ENCODE measurements at places on chromosomes 11 and 22.

GRCh38 chr11:11895672-11896071 is 53.9 kb downstream of the USP47 start:
- no peak for DNase-seq

DNA sequence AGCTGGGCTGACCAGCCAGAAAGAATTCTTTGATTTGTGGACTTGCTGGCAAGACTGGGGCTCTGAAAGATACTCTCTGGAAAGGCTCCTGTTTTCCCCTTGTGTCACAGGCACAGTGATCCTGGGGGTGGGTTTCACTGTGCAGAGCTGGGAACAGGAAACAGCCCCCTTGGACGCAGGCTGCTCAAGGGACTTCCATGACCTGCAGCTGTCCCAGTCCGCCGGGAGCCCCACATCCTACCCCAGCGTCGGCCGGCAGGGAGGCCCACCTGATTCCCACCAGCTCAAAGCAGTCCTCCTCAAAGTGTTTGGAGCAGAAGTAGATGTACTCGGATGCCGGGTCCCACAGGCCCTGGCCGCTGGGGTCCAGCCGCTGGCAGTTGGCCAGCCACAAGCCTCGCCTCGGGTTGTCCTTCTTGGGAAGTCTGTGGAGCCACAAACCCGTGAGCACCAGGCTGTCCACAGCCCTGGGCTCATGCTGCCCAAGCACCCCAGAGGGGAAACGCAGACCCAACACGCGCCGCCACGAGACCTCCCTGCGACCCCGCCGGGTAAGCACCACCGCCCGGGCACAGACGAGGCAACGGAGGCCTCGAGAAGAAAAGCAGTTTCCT is 824 bp downstream of the THAP7 start:
- no peak for DNase-seq

- DNase-seq, result no peak
These were observed 1932.2 kb upstream of the RAG2 start for GRCh38 chr11:38530226-38530625.

DNA sequence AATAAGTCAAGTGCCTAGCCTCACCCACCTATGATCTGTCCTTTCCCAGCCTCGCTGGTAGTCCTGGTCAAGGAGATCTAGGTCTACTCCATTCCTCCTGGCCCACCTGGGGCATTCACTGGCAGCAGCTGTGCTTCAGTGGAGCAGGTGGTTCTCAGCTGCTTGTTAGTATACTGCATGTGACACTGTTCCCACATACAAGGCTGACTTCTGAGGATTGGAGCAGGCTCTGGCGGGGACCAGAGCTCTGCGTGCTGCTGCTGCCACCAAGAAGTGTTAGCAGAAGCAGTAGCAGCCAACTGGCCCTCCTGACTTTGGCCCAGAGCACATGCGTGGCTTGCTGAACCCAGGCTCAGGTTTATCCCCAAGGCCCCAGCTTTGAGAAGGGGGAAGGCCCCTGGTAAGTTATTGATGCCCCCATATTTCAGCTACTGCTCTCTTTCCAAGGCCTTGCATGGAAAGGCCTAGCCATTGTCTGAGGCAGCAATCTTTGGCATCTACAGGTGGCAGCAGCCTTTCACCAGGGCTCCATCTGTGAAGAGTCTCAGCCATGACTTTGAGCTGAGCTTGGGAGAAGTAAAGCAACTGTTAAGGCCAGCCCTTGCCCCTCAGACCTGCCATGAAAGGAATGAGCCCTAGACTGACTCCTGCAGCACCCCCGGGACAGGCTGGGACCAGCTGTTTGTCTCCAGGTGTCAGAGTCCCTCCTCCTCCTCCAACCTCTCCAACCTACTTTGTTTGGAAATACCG is 26.5 kb downstream of the ARHGAP1 start:
- no peak for DNase-seq

GRCh38 chr22:41915035-41915785 is at the start of gene SHISA8:
Gene SHISA8, minus strand, starts transcription at chr22:41915074. Its CDS starts 407 bp downstream, at chr22:41914667.
- DNase-seq, result no peak

DNA sequence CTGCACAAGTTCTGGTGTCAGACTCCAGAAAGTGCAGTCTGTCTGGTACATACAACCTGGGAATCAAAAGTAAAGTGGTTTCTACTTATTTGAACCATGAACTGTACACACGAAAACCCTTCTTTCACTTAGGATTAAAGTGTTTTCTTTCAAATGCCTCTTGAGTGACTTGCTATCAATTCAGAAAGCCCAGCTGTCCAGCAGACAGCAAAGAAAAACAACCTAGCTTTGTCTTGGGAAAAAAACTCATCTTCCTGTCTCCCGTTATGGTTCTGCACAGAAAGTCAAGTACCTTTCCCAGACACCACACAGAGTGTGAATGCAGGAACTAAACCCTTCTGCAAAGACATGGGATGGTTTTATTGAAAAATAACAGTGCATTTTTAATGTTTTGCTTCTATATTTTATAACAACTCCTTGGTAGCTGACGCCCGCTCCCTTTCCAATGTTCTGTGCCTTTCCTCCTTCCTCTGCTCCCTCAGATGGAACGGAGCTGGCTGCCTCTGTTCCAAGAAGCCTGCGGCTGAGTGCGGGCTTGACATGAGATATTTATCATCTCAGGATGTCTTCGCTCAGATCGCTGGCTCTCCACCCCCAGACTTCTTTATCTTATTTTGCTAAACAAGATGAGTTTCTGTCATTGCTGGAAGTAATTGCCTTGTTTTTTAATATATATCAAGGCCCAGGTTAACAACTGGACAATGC is 322.3 kb upstream of the B3GAT1 start:
- no peak for DNase-seq

DNA sequence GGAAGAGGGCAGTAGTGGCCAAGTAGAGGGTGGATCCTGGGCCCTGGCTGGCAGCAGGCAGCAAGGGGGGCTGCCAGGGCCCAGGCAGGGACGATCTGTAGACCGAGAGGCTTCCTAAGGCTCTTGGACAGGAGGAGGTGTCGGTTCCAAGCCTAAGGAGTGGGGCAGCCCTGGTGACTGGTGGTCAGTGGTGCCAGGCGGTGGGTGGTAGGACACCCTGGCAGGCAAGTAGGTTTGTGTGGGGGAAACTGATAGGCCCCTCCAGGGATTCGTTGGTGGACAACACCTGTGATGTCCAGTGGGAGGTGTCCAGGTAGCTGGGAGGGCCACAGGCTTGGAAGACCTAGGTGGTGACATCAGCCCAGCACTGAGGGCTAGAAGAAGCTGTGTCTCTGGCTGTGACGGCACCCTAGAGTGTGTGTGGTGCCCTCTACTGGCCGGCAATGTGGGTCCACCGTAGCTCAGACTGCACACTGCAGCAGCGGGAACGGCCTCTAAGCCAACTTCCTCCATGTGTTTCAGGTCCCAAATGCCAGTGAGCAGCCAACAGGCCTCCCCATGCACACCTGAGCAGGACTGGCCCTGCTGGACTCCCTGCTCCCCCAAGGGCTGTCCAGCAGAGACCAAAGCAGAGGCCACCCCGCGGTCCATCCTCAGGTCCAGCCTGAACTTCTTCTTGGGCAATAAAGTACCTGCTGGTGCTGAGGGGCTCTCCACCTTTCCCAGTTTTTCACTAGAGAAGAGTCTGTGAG is 9.4 kb upstream of the SAMM50 start:
- DNase-seq, result no peak

DNA sequence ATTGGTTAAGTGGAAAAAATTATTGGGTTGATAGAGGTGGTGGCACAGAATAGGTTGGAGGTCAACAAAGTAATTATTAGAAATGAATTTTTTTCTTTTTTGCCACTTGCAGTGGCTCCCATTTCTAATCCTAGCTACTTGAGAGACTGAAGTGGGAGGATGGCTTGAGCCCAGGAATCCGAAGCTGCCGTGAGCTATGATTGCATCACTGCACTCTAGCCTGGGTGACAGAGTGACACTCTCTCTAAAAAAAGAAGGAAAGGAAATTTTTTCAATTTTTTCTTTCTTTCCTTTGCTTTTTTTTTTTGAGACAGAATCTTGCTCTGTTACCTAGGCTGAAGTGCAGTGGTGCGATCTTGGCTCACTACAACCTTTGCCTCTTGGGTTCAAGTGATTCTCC is 2.2 kb upstream of the BCO2 start:
- no peak for DNase-seq

GRCh38 chr22:49966774-49967705 is 6.5 kb downstream of the PIM3 start:
- no peak for DNase-seq

GRCh38 chr11:69721106-69721505 is 17.3 kb upstream of the FGF19 start:
- no peak for DNase-seq

DNA sequence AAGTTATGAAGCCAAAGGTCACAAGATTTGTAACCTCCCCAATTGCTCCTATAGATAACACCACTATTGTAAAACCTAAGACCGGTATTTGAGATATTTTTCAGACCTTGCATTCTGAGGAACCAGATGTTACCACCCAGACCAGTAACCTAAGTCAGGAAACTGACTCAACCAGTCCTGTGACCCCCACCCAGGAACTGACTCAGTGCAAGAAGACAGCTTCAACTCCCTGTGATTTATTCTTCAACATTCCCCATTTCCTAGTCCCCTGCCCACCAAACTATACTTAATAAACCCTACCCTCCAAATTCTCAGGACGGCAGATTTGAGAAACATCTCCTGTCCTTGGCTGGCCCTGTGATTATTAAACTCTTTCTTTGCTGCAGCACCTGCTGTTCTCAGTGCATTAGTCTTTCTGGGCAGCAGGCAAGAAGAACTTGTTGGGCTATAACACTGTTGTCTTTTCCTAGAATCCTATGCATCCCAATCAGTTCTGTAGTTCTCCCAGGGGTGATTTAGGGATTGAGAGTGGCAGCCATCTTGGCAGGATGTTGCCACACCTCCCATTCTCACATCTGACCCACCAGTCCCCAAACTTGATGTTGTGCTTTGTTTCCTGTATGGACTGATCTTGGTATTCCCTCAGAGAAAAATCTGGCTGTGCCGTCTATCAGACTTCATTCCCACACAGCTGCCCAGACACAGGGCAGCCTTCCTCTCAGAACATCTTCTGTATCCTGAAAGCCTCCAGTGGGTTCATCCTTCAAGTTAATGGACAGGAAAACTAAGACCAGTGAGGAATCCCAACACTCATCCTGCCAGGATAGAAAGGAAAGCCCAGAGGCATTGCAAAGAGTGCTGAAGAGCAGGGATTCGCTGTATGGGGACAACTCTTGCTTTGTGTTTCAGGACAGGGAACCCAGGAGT is 104.0 kb downstream of the PDE2A start:
- DNase-seq, result no peak

GRCh38 chr22:20218987-20219386 is 49.1 kb downstream of the RTN4R start:
- DNase-seq, result no peak

- DNase-seq, result no peak
These were observed 33.5 kb downstream of the POU2F3 start for GRCh38 chr11:120273432-120273831.

GRCh38 chr22:39634530-39635405 is 64.2 kb downstream of the CACNA1I start:
- DNase-seq, result no peak

GRCh38 chr11:10641177-10641911 is 52.2 kb downstream of the IRAG1 start:
- peak; percentile 72 for DNase-seq

DNA sequence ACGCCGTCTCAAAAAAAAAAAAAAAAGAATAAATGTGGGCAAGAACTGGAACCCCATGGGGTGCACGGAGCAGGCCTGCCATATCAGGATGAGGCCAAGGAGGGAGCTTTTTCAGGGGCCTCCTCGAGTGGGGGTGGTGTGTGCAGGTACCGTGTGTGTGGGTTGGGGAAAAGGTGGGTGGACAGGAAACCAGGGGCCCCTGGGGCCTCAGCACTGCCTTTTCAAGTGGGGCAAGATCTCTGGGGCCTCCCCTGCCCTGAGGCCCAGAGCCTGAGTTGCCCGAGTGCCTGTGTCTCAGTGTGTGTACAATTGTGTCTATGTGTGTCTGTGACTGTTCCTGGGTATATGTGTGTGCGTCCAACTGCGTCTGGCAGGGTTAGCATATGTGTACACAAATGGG is 23.8 kb downstream of the TEF start:
- DNase-seq, result no peak

- no peak for DNase-seq
These were observed 136.3 kb downstream of the SHANK2 start for GRCh38 chr11:71115770-71116692.

DNA sequence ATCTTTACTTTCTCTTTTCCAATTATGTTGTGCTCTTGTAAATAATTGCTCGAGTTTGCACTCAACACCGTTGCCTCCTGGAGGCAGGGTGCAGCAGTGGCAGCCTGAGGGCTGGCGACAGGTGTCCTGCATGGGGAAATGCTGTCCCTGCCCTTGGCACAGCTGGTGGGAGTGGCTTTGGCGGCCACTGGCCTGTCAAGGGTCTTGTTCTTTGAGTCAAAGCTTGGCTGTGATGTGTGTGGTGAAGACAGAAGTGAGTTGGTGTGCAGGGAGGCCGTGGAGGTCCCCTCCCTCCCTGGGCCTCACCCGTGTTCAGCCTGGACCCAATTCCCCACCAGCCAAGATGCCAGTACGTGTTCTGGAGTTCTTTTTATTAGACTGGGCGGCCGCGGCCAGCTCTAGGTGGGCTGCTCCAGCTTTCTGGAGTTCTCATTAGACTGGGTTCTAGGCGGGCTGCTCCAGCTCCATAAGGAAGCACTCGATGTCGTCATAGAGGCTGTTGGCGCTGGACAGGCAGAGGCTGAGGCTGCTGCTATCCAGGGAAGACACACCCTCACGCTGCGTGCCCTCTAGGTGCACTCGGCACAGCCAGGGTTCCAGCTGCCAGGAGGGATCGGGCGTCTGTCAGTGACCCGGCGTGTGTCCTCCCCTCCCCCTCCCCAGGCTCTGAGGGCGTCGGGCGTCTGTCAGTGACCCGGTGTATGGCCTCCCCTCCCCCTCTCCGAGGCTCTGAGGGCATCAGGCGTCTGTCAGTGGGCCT is 3.4 kb downstream of the IRF7 start:
- DNase-seq, result no peak

DNA sequence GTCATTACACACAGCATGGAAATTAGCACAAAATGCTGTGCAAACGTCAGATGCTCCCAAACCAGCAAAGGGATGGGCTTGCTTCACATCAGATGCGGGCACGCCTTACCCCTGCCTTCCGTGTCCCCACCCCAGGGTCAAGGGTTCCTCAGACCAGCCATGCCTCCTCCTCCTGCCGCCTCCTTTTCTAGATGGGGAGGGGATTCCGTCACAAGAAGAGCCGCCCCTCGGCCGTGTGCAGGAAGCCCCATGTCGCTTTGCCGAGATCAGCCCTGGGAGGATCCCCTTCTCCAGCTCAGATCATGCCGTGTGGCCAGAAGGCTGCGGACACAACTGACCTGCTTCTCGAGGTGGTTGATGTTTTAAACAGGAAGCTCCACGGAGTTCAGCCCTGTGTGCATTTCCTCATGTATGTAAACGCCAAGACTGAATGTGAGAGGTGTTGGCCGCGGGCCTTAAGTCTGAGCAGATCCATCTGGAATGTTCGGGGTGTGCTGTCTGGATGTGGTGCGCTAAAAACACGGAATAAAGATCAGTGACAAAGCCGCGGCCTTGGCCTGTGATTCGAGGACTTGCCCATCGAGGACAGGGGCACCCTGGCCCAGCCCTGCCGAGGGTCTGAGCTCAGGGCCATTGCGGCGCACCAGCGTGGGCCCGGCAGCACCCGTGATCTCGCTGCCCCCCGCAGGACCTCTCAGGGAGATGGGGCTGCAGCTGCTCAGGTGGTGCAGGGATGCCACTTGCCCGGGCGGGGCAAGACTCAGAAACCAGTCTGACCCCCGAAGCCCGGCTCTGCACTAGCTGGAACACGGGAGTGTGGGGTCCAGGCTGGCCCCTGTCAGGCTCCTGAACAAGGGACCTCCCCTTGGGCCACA is 412.9 kb downstream of the TBC1D22A start:
- DNase-seq, result no peak

GRCh38 chr22:44281768-44282637 is 30.7 kb downstream of the SHISAL1 start:
- DNase-seq, result no peak

- no peak for DNase-seq
These were observed 77.7 kb downstream of the C22orf31 start for GRCh38 chr22:28983788-28984441.

Measured in GM12864 (cell line).